ENCODE measurements at places on chromosomes 3 and 15.
A peak's percentile ranks its signal among the peaks of the same experiment; 100 is the strongest.

DNA sequence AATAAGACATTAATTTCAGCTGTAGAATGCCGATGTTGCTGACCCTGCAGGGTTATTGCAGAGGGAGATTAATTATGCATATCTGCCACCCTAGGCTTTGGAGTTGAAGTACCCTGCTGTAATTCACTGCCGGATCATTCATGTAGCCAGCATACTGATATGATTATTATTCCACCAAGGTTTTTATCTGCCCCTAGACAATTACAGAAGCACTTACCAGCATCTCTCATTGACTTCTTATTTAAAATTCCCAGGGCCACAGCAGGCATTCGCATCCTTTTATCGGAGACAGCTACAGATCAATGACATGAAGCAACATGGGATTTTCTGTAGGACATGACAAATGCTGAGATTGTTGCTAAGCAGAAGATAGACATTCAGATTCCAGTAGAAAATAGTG lies 31.3 kb downstream of the IL1RAP start:
- no peak for DNase-seq

DNA sequence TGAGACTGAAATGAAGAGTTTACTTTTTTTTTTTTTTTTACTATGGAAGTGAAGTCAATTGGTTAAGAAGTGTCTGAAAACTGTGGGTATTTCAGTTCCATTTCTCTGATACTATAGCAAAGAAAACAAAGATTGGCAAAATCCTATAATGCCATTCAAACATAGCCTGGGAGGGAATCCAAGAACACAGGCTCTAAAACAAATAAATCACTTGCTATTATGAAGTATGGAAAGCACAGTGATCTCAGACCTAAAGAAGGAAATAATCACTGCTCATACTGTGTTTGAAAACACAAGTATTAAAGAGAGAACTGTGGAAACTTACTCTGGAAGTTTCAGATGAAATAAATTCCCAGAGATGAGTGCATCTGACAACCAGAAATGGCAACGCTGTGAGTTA lies 12.0 kb downstream of the SAMMSON start:
- no peak for DNase-seq

DNA sequence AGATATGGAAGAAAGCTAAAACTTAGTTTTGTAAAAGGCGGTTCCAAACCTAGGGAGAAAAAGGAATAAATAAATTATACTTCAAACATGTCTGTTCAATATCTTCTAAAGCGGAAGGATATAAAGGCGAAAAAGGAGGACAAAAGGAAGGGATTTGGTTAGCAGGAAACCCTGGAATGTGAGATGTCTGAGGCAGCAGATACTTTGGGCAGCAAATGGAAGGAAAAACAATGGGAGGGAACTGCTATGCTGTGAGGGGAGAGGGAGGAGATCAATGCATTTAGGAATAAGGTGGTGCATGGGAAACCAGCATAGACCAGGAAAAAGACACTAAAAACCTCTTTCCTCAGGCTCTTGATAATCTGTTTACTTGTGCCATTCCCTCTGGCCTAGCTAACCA lies 120.8 kb downstream of the DNAH12 start:
- no peak for DNase-seq

DNA sequence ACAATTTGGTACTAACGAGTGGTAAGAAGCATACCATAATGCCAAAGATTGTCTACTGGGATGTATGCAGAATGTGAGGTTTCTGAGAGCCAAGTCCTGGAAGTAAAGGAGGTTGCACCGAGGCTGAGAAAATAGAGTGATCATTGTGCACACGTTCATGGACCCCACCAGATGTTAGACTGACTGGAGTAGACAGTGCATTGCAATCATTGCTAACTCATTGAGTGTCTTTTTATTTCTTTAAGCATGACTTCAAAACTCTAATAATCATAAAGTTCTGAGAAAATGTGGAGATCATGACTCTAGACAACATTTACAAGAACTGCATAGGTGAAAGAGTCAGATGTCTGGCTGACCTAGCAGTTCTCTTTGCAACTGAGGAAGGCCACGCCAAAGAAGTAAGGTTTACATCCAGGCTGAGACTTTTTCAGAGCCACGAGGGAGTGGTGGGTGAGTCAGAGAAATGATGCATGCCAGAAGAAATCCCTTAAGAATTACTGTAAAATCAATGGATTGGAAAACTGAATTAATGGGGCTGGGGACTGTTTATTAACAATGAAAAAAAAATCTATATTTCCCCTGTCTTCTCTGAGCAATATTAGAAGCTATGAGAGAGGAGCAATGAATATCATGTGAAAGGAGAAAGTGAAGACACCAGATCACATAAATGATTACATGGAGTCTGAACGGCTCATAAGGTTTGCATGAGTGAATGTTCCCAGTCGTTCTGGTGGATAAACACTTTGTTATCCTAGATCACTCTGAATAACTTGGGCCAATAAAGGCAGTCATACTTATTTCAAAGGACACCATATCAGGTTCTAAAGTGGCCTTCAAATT lies 76.0 kb upstream of the SLC25A26 start:
- DNase-seq, result no peak

DNA sequence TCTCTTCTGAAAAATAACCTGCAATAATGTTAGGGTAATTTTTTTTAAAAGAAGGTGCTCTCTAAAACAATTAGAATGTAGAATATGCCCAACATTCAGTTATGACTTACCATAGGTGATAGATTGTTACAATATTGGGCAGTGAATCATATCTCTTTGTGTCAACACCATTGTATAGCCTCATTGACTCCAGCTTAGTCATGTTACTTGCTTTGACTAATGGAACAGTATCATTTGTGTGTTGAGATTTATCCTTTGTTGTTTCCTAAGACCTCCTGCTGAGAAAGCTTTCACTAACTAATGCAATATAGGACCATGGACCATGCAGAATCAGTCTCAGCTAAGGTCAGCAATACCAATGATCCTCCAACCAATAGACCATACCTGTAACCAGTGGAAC lies 1106.4 kb downstream of the SI start:
- DNase-seq, result no peak

DNA sequence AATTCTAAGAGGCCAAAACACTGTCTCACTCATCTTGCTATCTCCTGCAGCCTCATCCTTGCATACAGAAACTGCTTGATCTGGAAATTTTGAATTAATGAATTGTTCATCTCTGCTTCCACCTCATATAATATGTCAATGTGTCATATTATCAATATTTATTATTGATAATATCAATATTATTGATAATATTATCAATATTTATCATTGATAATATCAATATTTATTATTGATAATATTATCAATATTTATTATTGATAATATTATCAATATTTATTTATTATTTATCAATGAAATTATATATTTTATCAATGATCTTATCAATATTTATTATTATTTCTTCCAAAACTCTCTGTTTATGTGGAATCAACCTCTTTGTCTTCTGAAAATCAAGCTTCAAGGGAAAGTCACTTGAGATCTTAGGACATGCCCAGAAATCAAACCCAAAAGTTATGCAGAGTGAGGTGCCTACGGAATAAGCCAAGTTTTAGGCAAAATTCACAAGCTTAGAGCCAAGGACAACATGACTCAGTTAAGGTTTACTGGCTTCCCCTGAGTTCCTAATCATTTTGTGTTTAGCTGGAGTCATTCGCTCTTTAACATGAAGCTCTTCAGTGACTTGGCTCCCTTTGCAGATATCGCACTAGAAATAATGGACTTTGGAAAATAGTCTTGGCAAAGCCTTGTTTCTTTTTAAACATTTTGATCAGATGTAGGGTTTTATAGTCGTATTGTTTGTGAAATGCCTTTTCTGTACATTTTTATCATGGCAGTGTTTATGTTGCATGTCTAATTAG lies 297.1 kb upstream of the RARB start:
- no peak for DNase-seq

GRCh38 chr3:72548981-72549380 lies 299.3 kb downstream of the SHQ1 start:
- peak; percentile 29 for DNase-seq

GRCh38 chr3:52831500-52832301 lies 1.2 kb upstream of the ITIH4 start:
- DNase-seq, result peak; percentile 34

GRCh38 chr3:182713743-182714517 lies 79.4 kb upstream of the ATP11B start:
- DNase-seq, result peak; percentile 73
